ENCODE measurements at places on chromosomes 1 and 21.

DNA sequence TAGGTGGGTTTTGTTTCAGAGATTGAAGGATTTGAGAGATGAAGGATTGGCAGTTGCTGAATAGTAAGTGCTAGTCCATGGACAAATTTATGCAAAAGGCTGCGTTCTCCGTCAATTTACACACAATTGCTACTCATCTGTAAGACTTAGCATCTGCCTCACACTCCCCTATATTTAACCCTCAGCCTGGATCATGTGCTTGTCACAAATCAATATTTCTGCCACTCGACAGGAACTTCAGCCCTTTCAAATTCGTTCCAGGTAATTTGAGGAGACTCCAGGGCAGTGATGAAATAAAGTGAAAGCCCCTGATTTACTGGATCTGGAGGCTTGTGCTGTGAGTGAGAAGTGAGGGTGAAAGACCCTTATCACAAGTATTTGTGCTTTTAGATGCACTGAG, 105.6 kb upstream of the UBE2U start:
- DNase-seq, result no peak

DNA sequence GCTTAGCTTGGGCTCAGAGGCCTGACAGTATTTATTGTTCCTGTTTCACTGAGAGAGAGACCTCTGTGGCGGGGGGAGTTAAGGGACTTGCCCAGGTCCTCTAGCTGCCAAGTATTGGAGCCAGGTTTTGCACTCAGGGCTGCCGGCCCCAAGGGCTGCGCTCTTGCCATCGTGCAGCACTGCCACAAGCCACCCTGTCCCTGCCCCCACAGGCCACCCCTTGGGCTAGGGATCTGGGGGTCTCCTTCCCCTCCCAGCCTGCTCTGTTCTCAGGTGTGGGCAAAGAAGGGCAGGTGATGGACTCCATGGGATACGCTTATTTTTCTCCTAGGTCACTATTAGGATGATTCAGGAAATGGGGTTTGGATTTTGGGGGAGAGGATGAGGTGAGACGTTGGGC, 8.7 kb downstream of the KIAA1614 start:
- DNase-seq, result no peak

DNA sequence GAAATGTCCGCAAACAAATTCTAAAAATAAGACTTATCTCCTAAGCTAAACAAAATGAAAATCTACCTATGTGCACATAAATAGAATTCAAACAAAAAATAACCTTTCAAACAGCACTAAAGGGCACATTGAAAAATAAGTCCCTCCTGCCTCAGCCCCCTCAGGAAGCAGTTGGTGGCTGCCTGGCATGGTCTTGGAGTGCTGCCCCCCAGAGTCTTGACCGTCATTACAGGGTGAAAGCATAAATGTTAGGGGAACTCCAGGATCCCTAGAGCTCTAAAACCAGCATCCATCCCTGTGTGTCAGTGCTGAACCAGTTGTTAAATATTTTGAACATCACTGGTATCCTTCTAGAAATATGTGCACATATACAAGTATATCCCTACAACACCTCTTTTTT, 6.5 kb upstream of the NPL start:
- no peak for DNase-seq

DNA sequence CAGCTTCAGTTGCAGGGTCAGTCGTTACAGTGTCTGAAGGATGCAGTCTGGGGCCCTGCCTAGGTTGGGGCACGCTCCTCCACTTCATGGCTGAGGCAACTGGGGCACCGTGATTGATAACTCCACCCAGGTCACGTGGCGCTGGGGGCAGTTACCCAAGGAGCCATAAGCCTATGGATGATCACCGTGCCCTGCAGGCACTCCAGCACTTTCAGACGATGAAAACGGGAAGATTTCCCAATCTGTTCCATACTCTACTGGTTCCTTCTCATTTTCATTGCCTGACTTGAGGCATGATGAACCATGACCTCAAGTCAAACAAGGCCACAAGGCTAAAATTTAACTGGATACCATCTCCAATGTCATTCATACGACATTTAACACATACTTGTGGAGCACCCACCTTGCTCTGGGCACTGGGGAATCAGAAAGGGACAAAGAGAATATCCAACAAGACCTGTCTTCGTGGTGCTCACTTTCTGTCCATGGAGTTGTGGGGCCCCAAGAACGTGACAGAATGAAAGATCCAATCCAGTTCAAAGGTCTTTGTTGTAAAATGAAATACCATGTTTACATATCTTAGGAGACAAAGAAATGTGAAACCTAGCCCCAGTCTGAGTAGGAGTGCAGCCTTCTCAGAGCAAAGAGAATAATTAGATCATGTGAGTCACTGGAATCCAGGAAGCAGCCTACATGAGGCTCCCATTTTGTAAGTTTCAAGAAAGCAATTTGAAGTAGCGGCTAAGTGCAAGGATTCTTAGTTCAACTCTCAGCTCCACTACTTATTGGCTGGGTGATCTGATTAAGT, 39.4 kb upstream of the SPOCD1 start:
- no peak for DNase-seq

DNA sequence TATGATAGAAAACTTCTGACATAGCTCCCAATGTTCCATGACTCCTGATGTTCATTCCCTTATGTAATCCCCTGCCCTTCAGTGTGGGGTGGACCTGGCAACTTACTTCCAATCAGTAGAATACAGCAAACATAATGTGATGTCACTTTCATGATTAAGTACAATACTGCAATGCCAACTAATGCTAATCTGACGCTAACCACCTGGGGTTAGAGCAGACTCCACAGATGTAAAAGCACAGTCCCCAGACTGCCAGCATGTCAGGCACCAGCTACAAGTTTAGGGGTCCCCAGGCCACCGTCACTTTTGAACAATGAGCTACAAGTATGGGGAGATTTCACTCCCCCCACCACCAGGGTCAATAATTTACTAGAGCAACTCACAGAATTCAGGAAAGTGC, 32.3 kb upstream of the FBXO28 start:
- DNase-seq, result no peak

DNA sequence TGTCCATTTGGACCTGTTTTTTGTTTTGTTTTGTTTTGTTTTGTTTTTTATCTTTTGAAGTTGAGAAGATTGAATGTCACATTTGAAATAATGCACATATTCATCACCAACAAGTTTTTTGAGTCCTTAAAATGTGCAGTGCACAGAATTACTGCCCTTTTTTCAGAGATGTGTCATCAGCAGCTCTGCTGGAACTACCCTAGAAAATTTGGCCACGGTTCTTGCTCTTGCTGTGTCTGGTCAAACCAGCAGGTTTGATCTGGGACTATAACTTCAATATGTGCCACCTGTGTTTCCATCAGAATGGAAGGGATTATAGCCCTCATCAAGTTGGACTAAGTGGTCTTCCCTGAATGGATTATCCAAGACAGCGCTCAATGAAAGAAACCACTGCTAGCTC, 24.1 kb upstream of the CNN3 start:
- DNase-seq, result no peak

- DNase-seq, result no peak
Measured at GRCh38 chr21:27759820-27760219, 792.9 kb upstream of the ADAMTS5 start.

GRCh38 chr1:40662864-40663263, 2.6 kb downstream of the RIMS3 start:
- DNase-seq, result no peak

DNA sequence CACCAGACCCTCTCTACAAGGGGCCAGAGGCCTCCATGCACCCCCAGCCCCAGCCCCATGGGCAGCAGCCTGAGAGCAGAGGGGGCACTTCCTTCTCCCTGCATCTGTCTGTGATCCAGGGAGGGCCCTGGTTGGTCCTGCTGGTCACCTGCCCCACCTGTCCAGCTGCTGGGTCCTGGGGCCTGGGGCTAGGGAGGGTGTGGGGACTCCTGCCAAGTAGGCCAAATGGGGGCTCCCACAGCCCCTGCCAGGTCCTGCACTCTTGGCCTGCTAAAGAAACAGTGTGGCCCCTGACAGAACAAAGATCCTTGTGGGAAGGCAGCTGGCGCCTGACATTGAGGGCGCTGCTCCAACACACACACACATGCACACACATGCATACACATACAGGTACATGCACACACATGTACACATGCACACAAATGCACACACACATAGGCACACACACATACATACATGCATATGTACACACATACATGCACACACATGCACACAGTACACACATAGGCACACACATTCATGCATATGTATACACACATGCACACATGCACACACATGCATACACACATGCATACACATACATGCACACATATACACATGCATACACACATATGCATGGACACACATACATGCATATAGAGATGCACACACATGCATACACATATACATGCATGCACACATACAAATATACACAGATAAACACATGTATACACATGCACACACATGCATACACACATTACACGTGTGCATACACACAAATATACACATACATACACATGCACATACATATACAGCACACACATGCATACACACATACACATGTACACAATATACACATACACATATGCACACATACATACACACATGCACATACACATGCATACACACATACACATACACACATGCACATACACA, 49.9 kb downstream of the TRPM2 start:
- DNase-seq, result no peak

GRCh38 chr1:155070158-155070621, 6.7 kb downstream of the EFNA4 start:
- DNase-seq, result no peak

GRCh38 chr1:67170751-67171573, 4.7 kb downstream of the IL23R start:
- no peak for DNase-seq

- no peak for DNase-seq
Measured at GRCh38 chr1:189939967-189940366, 537.7 kb downstream of the BRINP3 start.

DNA sequence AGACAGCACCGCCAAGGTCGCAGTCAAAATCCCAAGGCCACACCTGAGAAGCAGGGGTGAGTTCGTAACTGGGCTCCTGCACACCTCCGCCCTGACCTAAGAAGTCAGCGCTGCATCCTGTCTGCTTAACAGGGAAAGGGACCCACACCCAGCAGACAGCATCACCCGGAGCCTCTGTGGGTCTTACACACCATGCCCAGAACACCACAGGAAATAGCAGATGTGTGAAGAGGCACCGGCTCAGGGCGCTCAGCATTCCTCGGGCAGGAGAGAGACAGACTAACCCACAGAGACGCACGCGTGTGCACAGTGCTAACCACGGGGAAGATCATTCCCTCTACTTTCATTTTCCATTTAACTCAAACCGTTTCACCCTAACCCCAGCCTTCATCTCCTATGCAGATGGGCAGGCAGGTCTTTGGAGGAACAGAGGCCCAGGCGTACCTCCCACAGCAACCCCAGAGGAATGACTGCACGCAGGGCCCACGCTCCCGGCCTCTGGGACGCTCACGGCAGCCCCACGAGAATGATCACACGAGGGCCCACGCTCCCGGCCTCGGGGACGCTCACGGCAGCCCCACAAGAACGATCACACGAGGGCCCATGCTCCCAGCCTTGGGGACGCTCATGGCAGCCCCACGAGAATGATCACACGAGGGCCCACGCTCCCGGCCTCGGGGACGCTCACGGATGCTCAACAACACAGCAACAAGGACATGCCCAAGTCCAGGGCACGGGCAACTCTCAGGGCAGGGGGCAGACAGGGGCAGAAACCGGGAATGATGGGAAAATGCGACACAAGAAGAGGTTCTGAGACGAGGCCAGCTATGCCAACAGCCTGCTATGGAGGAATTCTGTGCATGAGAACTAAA, 20.9 kb downstream of the POFUT2 start:
- no peak for DNase-seq

- DNase-seq, result no peak
Measured at GRCh38 chr1:241240069-241240468, 116.9 kb downstream of the RGS7 start.

GRCh38 chr1:229258031-229258756, 12.7 kb upstream of the RAB4A start:
- no peak for DNase-seq

DNA sequence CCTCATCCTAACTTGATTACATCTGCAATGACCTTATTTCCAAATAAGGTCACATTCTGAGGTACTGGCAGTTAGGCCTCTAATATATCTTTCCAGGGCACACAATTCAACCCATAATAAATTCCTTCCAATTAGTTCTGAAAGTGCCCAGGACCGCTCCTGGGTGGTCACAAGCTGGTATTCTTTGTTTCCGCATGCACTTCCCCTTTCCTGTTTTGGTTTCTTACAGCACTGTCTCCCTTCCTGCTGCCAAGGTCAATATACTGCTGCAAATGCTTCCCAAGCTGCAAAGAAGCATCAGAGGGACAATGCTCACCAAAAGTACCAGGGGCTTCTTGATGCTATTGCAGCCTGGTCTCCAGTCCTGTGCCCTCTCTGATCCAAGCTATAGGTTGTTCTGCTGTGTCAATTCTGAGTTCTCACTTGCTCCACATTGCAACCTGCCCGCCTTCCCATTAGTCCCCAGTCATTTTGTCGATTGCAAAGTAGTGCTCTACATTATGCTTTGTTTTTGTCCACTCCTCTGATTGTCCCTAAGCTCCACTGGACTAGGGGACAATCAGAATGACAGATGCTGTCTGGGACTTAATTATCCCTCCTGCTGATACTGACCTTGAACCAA, 13.9 kb upstream of the XPR1 start:
- DNase-seq, result no peak

DNA sequence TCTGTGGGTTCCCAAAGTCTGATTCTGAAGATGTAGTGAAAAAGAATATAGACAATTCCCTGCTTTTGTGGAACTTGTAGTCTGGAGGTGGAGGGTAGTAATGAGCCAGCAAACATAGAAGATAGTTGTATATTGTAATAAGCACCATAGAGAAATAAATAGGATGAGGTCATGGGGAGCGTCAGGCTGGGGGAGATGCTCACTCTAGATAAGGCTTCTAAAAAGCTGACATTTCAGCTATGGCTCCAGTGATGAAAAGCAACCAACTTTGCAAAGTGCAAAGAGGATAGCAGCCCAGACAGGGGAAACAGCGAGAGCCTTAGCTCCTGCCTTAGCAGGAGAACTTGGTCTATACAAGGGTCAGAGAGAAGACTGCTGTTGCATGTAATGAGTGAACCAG, 98.0 kb upstream of the RALGPS2 start:
- DNase-seq, result no peak

DNA sequence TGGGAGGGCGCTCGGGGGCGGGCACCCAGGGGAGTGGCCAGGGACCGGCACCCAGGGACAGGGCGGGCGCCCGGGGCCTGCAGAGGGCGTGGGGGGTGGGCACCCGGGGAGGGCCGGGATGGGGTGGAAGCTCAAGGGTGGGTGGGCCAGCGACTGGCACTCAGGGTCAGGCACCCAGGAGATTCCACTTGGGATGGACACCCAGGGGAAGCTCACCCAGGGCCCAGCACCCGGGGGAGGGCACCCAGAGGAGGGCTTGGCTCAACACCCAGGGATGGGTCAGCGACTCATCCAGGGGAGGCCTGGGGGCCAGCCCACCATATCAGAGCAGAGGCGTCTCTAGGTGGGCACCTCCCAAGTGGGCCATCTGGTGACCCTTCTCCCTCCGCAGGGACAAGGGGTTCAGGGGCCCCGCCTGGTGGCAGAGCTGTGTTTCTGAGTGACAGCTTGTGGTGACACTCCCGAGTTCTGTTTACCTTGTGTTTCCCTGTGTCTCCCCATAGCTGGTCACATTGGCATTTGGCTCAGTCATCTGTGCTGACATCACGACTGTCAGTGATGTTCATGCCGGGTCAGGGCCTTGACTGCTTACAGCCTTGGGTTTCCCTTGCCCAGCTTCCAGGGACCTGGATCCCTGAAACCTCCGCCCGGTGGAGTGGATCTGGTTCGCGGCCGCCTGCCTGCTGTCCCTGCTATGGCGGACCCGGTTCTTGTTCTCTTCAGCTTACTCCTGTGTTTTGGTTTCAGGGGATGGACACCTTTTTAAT, 749 bp downstream of the IBA57 start:
- DNase-seq, result peak; percentile 78

Data from lower lobe of right lung (tissue), 2 donors.